ENCODE measurements at places on chromosomes 7 and 10.

DNA sequence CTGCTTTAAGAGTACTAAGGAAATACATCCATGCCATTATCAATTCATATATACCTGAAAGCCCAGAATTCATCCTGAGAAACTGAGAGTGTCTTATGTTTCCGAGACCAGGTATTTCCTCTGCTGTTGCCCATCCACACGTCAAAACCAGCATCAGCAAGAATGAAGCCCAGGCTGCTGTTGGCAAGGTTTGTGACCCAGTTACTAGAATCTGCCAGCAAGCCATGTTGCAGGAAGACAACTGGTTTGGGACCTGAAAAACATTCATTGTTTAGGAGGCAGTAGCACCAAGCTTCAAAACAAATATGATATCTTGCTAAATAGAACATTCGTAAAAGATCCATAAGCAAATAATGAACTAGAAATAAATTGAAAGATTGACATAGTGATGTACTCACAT, 21.0 kb upstream of the CH25H start:
- DNase-seq = no peak

DNA sequence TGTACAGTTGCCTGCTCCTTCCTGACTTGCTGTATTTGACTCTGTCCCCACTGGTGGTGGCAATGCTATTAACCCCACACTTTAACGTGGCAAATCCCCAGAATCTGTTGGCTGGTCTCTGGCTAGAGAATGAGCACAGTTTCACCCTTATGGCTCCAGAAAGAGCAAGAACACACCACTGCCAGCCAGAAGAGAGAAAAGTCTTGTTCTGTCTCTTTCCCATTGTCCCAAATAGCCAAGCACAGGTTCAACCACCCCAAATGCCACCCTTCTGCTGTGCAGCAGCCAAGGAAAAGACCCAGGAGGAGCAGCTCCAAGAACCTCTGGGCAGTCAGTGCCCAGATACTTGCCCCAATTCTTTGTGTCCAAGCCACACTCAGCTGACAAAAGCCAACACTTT, 11.3 kb downstream of the SLC16A9 start:
- no peak for DNase-seq

DNA sequence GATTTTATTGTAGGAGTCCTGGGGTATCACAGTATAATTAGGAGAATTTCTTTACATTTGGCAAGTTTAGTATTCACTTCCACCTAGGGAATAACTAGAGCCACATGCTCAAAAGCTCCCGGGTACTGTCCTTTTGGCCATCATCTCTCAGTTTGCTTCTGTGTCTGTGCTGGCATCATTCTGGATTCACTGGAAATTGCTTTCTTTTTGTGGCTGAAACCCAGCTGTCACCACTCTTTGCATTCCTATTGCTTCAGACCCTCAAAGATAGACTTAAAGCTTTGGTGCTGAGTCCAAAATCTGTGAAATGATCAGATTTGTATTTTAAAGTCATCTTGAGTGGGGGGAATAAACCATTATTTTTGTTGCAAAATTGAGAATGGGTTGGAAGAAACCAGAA, 8.9 kb downstream of the SDK1 start:
- DNase-seq = no peak

DNA sequence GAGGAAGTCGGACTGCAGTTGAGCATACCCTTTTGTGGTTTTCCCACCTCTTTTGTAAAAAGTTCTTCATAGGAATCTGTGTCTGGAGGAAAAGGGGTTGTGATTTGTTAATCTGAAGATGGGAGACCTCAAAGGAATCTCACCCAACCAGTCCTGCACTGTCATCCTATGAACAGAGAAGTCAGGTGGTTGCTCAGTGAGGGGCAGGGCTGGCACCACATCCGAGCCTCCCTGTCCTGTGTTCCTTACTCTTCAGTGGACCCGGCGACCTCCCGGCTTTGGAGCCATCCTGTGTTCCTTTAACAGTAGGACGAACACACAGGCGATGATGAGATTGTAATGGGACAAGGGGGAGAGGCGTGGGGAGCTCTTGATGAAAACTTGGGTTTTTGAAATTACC, 2.8 kb upstream of the MGMT start:
- DNase-seq = no peak

DNA sequence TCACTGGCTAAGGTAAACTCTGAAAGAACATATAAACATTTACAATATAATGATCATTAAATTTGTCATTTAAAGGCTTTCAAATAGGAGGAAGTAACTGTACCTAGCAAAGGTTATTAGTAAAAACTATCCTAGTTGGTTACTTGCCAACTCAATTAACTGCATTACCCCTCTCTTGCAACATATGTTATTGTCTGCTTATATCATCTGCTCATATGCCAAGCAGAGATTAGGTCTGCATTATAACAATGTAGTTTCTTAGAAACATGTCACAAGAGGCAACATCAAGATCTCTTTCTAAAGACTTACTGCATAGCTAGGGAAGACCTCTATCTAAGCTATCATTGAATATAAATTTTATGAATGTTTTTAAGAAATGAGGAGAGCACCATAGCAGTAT, 132.5 kb downstream of the RELN start:
- no peak for DNase-seq

GRCh38 chr10:79358811-79359210, 11.5 kb downstream of the PPIF start:
- no peak for DNase-seq
